HS-27A (cell line): ENCODE measurements at places on chromosomes 16 and 17.

- DNase-seq: no peak
Measured at GRCh38 chr17:40462343-40463121, 19.3 kb downstream of the IGFBP4 start.

GRCh38 chr16:83046664-83047063, 419.9 kb downstream of the CDH13 start:
- no peak for DNase-seq

- no peak for DNase-seq
Measured at GRCh38 chr17:74603037-74603635, 11.1 kb upstream of the CD300LD start.

GRCh38 chr17:13931800-13932460, 137.4 kb upstream of the COX10 start:
- DNase-seq: peak; percentile 11

DNA sequence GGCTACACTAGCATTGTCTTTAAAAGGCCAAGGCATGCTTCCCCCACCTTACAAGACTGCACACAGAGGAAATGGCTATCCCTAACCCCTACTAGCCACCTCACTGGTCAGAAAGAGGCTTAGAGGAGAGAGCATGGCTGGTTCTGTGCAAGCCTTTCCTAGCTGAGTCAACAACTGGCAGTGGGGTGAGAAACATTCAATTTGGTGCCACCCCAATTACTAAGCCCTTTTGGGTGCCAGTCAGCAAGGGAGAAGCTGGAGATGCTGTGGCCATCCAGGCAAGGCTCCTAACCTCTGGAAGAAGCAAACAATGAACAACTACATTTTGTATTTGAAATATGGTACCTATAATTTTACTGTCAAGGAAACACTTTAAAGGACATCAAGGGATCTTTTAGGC, 4.7 kb upstream of the KAT7 start:
- DNase-seq: no peak

- no peak for DNase-seq
Measured at GRCh38 chr16:72785171-72785570, 262.8 kb downstream of the ZFHX3 start.

DNA sequence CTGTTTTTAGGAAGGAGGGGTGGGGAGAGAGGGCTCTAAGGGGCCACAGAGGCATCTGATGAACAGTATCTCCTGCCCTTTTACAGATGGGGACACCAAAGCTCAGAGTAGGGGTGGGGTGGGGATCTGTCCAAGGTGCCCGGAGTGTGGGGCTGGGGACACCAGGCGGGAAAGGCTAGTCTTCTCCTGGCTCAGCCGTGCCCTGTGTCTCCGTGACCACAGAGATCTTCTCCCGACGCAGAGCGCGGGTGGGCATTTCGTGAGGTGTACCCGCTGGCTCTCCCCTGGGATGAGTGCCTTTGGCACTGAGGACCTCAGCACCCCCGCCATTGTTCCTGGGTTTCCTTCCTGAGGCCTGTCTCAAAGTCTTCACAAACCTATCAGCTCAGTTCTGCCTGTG, 209.6 kb downstream of the NTN1 start:
- DNase-seq: no peak

GRCh38 chr17:51258756-51259563, 889 bp downstream of the MBTD1 start:
- no peak for DNase-seq

- no peak for DNase-seq
Measured at GRCh38 chr16:56369202-56369601, 56.1 kb downstream of the AMFR start.
